Activated CD4-positive, alpha-beta T cell treated with anti-CD3 and anti-CD28 coated beads, Interleukin-2, amount 10 ng/mL, durations not matched to agents 24 days and 14 days (primary cell): ENCODE measurements at places on chromosomes 2 and 18. TPM values are rescaled to one million over a fixed set of nuclear protein-coding genes. Genes with fewer than 3 reads are reported as not detected.
A peak's percentile ranks its signal among the peaks of the same experiment; 100 is the strongest.

Gene ESPNL
- total RNA-seq, result 0.07 and 0.26 TPM in 2 replicates

GRCh38 chr2:145596416-145596815 is 1076.5 kb upstream of the ZEB2 start:
- DNase-seq, result no peak

Gene INHA
- total RNA-seq, result not detected in 2 replicates

Gene AQP12A
- total RNA-seq, result not detected in 2 replicates

DNA sequence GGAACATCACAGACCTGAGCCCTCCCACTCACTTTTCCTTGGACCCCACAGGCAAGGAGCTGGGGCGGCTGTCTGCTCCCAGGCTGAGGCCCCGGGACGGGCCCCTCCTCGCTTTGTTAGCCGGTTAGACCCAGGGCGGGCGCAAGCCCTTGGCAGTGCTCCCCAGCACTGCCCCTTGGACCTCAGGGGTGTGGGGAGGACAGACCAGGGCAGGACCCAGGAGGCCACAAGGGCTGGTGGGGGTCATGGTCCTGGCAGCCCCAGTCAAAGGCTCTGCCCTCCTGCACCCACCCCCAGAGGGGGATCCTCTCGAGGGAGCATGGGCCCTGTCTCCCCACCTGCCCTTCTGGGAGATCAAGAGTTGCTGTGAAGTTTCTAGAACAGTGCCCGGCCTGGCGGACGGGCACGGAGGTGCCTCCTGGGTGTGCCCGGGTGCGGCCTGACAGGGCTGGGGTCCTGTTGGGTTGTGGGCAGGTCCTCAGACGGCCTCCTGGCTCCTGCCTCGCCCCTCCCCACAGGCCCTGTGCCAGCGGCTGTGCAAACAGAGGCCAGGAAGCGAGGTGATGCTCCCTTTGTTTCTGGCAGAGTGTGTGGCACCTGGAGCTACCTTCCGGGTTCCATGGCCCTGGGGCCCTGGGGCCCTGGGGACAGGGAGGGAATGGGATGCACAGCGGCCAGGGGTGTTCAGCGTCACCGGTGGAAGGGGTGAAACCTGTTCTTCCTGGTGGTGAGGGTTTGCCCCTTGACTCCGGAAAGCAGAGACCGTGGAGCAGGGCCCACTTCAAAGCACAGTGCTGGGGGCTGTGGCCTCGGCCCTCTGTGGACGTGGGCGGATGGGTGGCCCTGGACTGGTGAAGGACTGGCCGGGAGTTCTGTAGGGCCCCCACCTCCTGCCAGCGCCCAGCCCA is 2.9 kb upstream of the GAL3ST2 start:
- no peak for DNase-seq

DNA sequence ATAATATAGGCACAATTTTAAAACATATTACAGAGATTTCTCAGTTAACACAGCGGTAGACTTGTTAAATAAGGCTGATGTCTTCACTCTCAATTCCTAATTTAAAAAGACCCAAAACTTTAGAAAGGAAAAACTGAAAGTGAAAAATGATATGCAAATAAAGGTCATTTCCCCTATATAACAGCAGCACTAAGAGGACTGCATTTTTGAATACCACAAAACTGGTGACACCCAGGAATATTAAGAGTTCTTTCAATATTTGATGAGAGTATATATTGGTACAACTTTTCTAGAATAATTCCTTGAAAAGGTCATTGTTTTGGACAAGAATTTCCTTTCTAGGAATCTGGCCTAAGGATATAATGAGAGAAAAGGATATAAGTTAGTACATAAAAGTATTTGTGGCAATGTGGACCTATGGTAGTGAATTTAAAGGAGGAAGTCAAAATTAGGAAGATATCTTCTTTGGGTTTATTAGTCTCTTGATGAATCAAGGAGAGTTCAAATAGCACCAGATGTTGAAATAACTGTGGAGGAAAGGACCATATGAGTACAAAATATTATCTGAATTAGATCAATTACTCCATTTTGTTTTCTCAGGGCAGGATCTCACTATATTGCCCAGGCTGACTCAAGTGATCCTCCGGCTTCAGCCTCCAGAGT is 70.3 kb downstream of the TMEM237 start:
- no peak for DNase-seq

DNA sequence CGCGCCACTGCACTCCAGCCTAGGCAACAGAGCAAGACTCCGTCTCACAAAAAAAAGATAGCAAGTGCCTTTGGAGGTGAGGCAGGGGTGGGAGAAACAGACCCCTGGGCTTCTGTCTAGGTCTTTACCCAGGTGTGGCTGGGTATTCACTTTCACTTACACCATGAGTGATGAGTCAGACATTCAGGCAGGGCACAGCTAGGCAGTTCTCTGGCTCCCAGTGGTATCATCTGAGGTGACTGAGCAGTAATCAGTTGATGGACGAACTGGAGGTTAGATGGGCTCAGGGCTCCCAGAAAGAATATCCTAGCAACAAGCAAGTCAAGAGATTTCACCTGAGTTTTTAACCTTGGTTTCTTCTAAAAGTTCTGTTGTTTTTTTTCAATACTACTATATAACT is 107.0 kb upstream of the RAB6C start:
- no peak for DNase-seq

GRCh38 chr18:3305933-3306332 is 44.0 kb downstream of the MYL12B start:
- peak; percentile 64 for DNase-seq

Gene RUFY4
- 0.52 and 1.8 TPM in 2 replicates for total RNA-seq

DNA sequence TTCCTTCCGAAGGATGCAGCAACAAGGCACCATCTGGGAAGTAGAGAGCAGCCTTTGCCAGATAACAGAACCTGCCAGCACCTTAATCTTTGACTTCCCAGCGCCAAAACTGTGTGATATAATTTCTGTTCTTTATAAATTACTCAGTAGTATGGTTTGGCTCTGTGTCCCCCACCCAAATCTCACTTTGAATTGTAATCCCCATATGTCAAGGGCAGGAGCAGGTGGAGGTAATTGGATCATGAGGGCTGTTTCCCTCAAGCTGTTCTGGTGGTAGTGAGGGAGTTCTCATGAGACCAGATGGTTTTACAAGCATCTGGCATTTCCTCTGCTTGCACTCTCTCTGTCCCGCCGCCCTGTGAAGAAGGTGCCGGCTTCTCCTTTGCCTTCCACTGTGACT is 899.9 kb downstream of the TRIB2 start:
- no peak for DNase-seq
